ENCODE measurements at places on chromosomes 13 and 19.

DNA sequence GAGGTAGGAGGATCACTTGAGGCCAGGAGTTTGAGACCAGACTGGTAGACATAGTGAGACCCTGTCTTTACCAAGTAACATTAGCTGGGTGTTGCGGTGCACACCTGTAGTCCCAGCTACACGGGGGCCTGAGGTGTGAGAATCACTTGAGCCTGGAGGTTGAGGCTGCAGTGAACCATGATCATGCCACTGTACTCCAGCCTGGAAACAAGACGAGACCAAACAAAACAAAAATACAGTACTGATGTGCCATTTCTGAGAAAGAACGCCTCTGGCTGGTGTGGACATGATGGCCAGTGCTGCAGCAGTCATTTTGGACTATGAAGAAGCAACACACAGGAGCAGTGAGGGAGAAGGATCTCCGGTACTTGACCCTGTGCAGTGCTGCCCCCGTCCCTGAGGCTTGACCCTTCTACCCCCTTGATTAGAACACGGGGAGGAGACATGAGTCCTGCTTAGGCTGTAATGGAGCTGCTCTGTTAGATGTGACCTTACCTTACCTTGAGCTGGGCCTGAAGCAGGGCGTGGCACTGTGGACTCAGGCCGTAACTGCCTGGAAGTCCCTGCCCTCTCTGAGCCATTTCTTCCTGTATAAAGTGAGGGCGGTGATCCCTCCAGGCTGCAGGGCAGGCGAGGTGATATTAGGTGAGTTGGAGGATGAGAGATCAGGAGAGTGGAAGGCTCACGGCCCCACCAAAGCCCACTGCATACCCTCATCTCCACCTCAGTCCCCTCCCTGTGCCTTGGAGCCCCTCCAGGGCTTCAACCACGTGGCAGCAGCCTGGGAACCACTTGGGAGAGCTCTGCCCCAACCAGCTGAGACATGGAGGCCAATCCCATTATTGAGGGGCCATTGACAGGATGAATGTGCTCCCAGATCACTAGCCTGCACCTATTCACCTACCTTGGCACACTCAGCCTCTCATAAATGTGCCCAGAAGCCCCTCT lies 5.9 kb downstream of the RPL18A start:
- peak; percentile 46 for DNase-seq

- DNase-seq, result no peak
Observed at GRCh38 chr13:78102741-78103140, 184.1 kb upstream of the EDNRB start.

DNA sequence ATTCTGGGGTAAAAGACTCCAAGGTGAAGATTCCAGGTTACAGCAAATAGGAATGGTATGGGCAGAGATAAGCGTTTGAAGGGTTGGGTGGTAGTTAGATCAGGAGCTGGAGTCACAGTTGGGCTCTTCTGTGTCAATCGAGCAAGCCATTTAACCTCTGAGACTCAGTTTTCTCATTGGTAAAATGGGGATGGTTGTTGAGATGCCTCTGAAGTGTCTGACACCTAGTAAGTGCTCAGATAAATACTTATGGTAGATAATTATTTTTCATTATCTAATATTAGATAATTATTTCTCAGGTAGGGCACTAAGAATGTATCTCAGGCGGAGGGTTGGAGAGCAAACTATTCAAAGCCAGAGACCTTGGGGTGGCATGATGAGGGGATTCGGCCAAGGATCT lies 7.8 kb downstream of the LTBP4 start:
- no peak for DNase-seq

DNA sequence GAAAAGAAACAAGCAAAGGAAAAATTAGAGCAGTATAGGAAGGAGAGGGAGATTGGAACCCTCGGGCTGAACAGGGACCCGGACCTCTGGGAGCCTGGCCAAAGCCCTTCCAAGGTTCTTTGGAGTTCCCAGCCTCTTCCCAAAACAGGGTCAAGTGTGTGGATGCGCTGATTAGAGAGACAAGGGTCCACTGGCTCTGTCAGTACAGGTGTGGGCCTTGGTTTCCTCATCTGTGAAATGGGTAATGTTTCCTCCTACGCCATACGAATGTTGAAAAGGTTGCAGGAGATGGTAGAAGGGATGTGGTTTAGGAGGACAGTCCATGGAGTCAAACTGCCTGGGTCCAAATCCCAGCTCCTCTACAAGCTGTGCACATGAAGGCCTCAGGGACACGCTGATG lies 2.1 kb upstream of the SYCN start:
- DNase-seq, result no peak

- DNase-seq, result no peak
Observed at GRCh38 chr13:23754997-23755396, 134.2 kb downstream of the MIPEP start.
